ENCODE measurements at places on chromosomes 2 and 18.

DNA sequence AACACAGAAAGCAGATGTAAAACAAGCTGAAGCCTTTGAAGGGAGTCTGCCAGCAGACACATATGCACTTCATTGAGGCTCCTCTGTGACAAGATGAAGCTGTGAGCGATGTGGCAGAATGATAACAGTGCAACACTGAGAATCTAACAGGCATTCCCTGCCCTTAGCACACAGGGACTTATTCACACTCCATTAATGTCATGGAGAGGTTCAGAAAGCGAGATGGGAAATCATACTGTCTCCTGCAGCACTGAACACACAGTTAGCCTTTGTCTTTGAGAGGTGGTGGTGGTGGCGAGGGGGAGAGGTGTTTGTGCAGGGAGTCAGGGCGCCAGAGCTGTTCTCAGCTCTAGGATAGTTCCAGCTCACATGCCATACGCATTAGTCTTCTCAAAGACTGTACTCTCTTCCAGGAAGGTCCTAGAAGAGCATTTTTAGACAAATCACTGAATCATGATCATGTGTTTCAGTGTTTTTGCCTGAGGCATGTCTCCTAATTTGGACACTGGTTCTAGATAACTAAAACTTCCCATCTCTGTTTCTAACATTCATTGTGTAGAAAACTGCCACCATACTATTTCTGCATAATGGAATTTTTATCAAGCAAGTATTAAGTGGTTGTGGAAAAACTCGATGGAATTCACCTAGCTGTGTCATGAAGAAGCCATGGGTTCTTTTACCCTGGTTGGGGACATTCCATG is 93.5 kb upstream of the ITGB6 start:
- peak; percentile 89 for DNase-seq

DNA sequence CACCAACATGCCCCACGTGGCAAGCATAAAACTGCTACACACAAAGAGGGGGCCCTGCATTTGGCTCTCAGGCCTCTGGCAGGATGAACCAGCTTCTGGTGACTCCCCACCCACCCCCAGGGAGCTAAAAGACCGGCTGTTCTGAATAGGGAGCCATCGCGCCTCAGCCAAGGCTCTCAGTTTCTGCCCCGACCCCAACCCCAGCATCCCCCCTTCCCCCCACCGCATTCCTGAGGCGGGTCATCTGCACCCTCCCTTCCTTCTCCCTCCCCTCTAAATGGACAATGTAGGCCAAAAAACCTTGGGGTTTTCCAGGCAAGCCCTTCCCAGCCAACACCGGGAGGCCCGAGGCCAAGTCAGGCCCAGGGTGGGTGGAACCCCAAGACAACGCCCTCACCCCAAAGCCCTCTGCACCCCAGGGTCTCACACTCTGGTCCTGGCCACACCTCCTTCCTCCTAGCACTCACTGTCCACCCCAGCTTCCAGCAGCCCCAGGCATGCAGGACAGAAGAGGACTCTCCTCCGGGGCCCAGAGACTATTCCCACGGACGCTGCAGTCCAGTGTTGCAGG is 5.7 kb downstream of the CYP26B1 start:
- DNase-seq = no peak

- DNase-seq = no peak
Measured at GRCh38 chr18:50969448-50969847, 1.6 kb downstream of the ELAC1 start.

GRCh38 chr2:19256121-19256601 is 102.3 kb downstream of the OSR1 start:
- peak; percentile 61 for DNase-seq

DNA sequence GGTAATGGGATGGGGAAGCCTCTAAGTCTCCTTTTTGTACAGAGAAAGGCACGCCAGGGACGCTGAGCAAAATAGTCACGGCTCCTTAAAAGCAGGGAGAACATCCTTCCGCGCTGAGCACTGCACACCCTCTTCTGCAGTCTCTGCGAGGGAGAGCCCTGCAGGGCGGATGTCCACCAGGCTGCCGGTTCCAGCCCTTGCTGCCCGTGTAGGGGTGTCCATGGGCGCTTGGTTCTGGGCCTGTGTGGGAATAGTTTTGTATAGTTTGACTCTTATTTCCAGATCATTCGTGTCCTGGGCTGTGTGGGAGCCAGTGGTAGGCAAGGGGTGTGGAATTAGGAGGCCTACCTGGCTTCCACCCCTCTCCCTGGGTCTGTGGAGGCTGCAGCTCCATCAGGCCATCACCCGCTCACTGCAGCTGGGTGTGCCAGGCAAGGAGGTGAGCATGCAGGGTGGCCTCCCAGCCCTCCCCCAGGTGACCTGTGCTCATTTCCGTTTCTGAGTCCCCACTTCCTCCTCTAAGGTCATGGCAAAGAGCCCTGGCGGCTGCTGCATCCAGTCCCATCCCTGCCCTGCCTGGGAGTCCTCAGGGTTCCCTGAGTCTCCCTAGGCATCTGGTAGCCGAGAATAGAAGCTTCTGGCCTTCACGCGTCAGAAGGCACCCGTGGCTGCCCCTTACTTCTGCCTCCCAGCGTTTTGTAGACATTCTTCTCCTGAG is 202.6 kb downstream of the LDLRAD4 start:
- DNase-seq = no peak

- DNase-seq = no peak
Measured at GRCh38 chr2:105760191-105760590, 15.5 kb downstream of the NCK2 start.

GRCh38 chr2:224781400-224781799 is 65.2 kb upstream of the CCDC195 start:
- DNase-seq = peak; percentile 47

DNA sequence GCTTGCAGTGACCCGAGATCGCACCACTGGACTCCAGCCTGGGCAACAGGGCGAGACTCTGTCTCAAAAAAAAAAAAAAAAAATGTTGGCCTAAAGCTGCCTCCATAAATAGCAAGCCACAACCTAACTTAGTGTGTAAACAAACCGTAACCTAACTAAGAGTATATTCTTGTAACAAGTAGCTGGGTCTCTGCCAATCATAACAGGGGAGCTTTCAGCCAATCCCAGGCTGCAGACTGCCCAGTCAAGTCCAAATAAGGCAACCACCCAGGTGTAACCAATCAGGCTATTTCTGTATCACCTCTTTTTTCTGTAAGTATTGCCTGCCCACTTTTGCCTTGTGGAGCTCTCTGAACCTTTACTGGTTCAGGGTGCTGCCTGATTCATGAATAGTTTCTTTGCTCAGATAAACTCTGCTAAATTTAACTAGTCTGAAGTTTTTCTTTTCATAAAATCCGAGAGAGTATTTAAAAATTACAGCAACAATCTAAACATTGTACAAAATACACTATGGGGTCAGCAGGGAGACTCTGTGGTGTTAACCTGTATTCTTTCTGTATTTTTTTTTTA is 4.5 kb downstream of the PSTPIP2 start:
- DNase-seq = peak; percentile 37

- DNase-seq = no peak
Measured at GRCh38 chr2:232882505-232883115, 12.5 kb downstream of the SNORC start.

Measured in fibroblast of villous mesenchyme (primary cell).